B cell (primary cell): ENCODE measurements at places on chromosomes 4 and X. TPM values are rescaled to one million over a fixed set of nuclear protein-coding genes. Genes with fewer than 3 reads are reported as not detected.

GRCh38 chr4:88002786-88003185, 4.6 kb upstream of the PKD2 start:
- DNase-seq: no peak

GRCh38 chr4:61318431-61318830, 118.3 kb downstream of the ADGRL3 start:
- DNase-seq: no peak

GRCh38 chr4:40305328-40306170, 29.6 kb upstream of the CHRNA9 start:
- DNase-seq: peak; percentile 87

DNA sequence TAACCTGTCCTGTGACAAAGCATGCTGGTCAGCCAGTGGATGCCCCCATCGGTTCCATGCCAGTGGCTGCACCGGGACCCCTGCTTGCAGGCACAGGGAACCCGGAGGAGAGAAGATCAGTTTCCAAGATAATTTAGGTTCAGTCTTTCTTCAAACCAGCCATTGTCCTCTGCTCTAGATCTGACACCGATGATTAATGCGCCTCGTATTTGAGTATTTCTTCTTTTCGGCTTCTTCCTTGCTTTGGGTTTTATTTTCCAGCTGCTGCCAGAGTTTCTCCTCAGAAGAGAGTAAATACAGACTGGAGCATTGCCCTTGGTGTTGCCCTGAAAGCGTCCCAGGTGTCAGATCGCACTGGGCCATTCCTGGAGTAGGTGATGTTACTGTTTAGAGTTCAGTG, 19.2 kb upstream of the BCOR start:
- DNase-seq: no peak

DNA sequence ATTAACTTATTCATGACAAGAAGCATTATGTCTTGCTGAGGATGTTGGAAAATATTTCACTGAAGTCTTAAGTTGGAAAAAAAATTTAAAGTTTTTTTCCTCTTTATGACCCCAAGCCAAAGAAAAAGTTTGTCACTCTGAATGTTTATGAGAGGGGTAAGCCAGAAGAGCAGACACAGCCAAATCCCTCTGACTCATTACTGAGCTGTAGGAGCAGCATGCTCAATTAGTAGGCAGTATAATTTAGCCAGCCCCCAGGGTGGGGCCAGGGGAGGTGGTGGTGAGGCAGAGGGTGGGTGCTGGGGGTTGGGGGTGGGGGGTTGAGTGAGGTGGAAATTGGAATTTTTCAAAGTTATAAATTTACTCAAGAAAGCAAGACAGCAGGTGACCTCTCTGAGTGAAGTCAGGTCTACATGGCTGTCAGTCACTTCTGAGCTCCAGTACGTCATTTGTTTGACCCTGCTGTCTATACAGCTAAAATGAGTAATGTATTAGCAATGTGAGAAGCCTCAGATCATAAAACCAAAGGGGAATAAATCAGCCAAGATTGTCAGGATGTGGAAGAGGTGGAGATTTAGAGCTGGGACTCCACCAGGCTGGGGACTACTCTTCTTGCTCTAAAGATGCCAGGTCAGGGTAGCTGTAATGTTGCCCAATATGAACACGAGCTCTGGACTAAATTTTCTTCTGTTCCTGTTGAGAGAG, 98.8 kb upstream of the NDP start:
- DNase-seq: no peak

DNA sequence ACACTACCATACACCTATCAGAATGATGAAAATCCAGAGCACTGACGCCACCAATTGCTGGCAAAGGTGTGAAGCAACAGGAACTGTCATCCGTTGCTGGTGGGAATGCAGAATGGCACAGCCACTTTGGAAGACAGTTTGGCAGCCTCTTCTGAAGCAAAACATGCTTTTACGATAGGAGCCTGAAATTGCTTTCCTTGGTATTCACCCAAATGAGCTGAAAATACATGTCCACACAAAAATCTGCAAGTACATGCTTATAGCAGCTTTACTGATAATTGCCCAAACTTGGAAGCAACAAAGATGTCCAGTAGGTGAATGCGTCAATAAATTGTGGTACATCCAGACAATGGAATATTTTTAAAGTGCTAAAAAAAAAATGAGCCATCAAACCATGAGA, 322.8 kb upstream of the FAT1 start:
- DNase-seq: no peak

Gene MSANTD1
- polyA plus RNA-seq: 0.63 and 0.78 TPM in 2 replicates

- DNase-seq: no peak
Observed at GRCh38 chr4:22941688-22942375, 249.1 kb downstream of the GBA3 start.

GRCh38 chrX:66601522-66601921, 37.4 kb downstream of the EDA2R start:
- DNase-seq: peak; percentile 5

DNA sequence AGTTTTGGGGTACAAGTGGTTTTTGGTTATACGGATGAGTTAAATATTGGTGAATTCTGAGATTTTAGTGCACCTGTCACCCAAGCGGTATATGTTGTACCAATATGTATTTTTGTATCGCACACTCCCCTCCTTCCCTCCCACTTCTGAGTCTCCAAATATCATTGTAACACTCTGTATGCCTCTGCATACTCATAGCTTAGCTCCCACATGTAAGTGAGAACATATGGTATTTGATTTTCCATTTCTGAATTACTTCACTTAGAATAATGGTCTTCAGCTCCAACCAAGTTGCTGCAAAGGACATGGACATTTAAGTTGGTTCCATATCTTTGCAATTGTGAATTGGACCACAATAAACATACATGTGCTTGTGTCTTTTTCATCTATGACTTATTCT, 103.0 kb upstream of the ADAMTS3 start:
- no peak for DNase-seq

- DNase-seq: no peak
Observed at GRCh38 chr4:146224326-146224966, 10.1 kb downstream of the REELD1 start.

Gene FAM149A
- polyA plus RNA-seq: 0.12 and 0.42 TPM in 2 replicates

DNA sequence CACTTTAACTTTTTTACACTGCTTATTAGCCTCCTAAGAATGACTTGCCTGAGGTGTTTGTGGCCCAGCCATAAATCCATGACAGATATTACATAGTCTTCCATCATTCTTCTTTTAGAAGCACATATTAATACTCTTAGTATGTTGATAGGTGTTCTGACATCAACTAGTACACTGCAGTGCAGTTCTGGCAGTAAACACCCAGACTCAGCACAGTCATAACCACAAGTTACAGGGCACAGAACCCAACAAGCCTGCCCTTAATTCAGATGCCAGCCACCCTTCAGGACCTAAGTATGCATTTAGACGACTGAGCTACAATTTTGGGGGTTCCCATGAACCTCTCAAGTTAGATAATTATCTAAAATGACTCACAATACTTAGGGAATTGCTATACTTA, 36.5 kb upstream of the GUCY1B1 start:
- DNase-seq: no peak

Gene MAGEB2
- not detected in 2 replicates for polyA plus RNA-seq

Gene CHRNA9
- polyA plus RNA-seq: 0.07 and 0.65 TPM in 2 replicates

DNA sequence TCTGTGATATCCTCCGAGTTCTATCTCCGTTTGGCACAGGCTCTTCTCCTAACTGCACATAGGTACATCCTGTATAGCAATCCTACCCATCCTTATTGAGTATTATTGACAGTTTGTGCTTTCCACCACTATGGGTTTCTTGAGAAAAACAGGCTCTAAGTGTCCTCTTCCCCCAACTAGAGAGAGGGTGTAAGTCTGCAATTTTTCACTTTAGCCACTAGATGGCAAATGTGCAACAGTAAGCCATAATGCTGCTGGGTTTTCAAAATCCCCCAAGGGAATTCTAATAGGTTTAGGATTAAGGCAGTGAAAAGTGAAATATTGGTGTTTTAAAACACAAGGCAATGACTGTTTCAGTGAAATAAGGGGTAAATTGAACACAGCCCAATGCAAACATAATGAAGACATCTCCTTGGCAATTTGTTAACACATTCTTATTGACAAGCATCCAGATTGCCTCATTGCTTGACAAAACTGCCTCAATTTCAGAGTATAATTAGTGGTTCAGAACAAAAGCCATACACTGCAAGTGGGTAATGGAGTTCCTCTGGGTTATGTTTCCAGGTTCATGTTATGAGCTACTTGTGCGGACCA, 239.0 kb upstream of the HTR2C start:
- DNase-seq: peak; percentile 9

GRCh38 chrX:42771506-42772335, 6.2 kb downstream of the PPP1R2C start:
- DNase-seq: no peak

Gene TECRL
- polyA plus RNA-seq: not detected in 2 replicates

Gene NHS
- polyA plus RNA-seq: not detected in 2 replicates

Gene SPATA4
- polyA plus RNA-seq: not detected in 2 replicates

GRCh38 chr4:40559585-40560465, 69.8 kb downstream of the RBM47 start:
- DNase-seq: no peak

- no peak for DNase-seq
Observed at GRCh38 chr4:26464420-26465095, 25.7 kb downstream of the CCKAR start.

- no peak for DNase-seq
Observed at GRCh38 chr4:172147687-172148086, 334.5 kb downstream of the GALNTL6 start.

DNA sequence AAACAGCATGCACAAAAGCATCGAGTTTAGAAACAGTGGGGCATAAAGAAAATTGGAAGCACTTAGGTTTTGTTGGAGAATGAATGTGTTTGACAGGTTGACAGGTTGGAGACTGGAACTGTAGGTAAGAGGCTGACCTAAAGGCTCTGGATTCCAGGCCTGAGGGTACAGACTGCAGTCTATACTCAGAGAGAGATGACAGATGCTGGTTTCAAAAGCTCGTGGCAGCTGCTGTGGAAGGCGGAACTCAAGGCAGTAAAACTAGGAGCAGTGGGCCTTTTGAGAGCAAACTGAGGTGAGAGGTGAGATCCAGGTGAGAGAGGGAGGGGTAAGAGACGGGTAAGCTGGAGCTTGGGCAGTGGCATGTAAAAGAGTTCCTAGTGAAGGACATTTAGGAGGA, 415.2 kb downstream of the TRIML1 start:
- no peak for DNase-seq

Gene CCNI
- 95.1 and 104 TPM in 2 replicates for polyA plus RNA-seq

Gene FATE1
- not detected in 2 replicates for polyA plus RNA-seq

DNA sequence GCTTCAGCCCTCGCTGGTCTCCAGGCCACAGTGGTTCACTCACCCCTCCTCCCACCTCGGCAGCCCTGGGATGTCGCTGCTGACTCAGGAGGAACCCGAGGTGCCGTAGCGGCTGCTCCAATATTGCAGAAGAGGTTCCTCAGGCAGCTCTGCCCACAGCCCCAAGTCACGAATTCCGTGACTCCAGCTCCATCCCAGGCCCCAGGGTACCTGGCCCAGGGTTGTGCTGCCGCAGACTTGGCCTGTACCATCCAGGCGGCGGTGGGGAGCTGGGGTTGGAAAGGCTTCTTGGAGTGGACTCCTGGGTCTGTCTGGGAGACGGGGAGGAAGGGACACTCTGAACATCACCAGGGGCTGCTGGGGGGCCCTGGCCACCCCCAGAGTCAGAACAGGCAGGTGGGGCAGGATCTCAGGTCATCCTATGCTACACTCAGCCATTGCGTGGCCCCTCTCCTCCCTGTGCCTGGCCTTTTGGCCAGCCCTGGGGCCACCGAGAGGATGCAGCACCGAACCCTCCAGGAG, 728 bp upstream of the HGFAC start:
- no peak for DNase-seq

DNA sequence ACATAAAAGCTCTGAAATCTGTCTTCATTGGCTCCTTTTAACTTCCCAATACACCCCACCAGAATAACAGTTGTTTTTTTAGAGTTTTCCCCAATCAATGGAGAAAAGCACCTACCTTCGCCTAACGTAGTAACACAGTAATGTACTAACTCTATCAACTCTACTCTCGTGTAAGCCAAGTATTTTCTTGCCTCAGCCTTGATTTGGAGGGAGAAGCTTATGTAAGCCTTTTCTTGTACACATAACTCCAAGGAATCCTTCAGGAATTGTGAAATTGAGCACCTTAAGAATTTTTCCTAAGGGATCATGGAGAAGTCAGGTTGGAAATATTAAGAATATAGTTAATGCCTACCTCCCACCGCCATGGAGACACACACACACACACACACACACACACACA, 181.2 kb downstream of the RAPGEF2 start:
- no peak for DNase-seq

Gene SCD5
- 0.03 TPM in 1 of 2 replicates, not detected in the other for polyA plus RNA-seq

Gene FIP1L1
- polyA plus RNA-seq: 19.0 and 19.9 TPM in 2 replicates

Gene GAGE12E
- polyA plus RNA-seq: not detected in 2 replicates

DNA sequence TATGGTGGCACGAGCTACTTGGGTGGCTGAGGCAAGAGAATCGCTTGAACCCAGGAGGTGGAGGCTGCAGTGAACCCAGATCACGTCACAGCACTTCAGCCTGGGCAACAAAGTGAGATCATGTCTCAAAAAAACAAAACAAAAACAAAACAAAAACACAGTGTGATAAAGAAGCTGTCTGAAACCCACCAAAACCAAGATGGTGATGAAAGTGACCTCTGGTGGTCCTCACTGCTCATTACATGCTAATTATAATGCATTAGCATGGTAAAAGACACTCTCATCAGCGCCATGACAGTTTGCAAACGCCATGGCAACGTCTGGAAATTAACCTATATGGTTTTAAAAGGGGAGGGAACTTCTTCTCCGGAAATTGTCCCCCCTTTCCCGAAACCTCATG, 29.4 kb upstream of the OPHN1 start:
- DNase-seq: peak; percentile 21

Gene EDA2R
- 0.16 and 0.49 TPM in 2 replicates for polyA plus RNA-seq

- no peak for DNase-seq
Observed at GRCh38 chr4:97770222-97770621, 373.1 kb downstream of the STPG2 start.

- DNase-seq: no peak
Observed at GRCh38 chr4:76095568-76095967, 21.1 kb downstream of the ART3 start.

DNA sequence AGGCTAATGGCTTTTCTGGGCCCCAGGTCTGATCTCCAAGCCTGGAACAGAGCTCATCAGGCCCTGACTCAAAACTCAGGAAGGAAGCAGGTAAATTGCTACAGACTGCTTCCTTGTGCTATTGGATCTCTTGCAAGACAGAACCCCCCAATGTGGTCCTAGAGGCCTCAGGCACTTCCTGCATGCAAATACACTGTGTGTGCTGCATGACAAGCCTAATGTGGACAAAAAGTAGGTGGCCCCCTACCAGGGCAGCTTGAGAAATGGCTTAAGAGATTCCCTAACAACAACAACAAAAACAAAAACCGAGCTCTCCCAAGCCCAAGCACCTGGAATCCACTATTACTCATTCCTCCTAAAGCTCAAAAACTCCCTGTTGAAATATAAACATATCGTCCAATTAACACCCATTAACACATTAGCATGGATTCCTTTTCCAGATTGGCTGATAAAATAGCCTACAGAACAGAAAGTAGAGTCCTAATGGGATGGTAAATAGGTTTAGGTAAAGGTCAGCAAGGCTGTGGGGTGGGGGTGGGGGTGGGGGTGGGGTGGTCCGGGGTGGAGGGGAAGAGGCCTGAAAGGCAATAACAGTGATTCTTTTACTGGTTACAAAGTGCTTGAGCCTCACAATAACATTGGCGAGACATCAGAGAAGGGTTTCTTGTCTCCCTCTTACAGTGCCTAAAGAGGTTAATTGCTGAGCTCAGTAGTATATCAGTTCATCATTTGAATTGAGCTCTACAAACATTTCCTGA, 24.1 kb upstream of the FGF16 start:
- no peak for DNase-seq
